HS-27A (cell line): ENCODE measurements at places on chromosomes 3 and 15.

DNA sequence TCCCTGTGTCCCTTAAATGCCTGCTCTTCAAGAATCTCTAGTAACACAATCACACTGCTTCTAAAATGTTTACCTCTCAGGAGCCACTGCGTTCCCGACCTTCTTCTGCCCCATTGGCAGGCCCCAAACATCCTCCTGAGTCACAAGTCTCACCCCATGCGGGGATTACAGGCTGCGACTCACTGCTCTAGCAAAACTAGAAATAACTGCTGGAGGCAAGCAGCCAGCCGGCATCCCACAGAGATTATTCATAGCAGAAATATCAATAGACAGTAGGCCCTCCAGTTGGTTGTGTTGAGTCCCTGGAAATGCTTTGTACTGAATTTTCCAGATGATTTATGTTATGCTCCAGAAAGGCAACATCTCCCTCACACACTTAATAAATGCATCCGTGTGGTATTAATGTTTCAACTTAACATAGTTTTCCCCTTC lies 64.8 kb downstream of the RFTN1 start:
- peak; percentile 85 for DNase-seq

DNA sequence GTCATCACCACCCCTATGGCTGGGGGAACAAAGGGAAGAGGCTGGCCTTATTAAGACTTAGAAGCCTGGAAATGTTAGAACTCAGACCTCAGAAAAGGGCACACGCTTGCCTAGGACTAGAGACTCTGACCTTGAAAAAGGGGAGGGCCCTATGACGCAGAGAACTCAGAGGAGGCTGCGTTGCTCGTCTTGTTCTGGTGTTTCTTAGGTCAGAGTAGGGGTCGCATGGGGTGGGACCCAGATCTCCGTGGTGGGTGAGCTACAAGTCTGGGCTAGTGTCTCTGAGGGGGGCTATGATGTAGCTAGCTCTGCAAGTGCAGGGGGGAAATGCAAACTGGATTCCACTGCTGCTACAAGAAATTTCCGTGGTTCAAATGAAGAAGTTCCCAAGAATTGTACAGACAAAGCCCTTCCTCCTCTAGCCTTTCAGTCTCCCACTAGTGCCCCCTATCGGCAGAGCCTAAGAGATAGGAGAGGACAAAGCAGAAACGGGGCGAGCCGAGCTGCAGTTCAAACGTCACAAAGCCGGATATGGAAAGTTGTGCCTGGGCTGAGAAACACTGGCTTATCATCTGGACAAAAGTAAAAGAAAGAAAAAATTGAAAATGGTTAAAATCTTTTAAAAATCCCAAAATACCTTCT lies 392.9 kb upstream of the ROBO2 start:
- DNase-seq, result no peak

- DNase-seq, result no peak
These were observed 25.6 kb downstream of the TMEM207 start for GRCh38 chr3:190424108-190424477.

- DNase-seq, result no peak
These were observed 65.9 kb upstream of the IGSF10 start for GRCh38 chr3:151526757-151527156.

GRCh38 chr15:77224352-77224751 lies 153.4 kb upstream of the TSPAN3 start:
- no peak for DNase-seq

DNA sequence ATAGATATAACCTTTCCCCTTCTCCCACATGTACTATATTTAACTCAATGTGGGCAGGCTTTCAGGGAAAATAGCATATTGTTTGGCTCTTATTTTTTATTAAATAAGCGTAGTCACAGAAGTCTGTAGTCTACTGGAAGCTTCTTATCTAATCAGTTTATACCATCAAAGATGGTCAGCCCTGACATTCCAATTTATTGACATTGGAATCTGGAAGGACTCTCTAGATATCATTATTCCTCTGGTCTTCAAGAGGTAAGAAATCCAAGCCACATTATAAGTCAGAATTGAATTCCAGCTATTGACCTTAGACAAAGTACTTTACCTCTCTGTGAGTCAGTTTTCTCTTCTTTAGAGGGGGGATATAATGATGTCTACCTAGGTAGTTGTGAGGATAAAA lies 38.5 kb upstream of the SCAANT1 start:
- no peak for DNase-seq

DNA sequence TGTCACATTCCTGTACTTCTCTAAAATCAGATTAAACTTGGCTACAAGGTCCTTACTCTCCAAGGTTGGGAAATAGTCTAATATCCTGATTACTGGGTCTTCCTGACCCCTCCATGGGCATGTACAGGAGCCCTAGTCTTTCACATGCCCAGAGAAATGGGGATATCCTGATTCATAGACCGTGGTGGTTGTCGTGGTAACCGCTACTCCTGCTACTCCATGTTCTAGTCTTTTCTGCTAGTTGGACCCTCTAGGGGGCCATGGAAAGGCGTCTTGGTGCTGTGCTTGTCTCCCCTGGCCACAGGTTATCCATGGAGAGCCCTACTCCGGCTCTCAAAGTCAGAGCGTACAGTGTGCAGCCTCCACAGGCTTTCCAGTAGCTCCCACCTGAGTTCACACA lies 13.1 kb upstream of the ZBTB38 start:
- no peak for DNase-seq

- DNase-seq, result no peak
These were observed 1.8 kb downstream of the TMEM115 start for GRCh38 chr3:50357481-50357880.

DNA sequence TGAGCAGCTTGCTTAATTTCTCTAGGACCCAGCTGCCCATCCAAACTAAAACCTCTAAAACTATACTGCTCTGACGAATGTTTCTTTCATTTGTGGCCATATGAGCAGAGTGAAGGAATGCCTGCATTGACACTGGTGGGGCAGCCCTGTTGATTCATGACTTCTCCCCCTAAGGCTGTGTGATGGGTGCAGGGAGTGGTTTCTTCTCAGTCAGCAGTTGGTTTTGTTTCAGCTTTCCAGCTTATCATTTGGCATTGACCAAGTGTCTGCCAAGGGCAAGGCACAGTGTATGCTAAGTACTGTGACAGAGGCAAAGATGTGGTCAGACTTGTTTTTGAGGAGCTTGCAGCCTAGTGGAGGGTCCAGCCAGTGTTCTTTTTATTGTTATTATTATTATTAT lies 4.7 kb downstream of the ABHD6 start:
- no peak for DNase-seq
